Psoas muscle (tissue), 8 donors: ENCODE measurements at places on chromosomes 12 and 14.
A peak's percentile ranks its signal among the peaks of the same experiment; 100 is the strongest.

DNA sequence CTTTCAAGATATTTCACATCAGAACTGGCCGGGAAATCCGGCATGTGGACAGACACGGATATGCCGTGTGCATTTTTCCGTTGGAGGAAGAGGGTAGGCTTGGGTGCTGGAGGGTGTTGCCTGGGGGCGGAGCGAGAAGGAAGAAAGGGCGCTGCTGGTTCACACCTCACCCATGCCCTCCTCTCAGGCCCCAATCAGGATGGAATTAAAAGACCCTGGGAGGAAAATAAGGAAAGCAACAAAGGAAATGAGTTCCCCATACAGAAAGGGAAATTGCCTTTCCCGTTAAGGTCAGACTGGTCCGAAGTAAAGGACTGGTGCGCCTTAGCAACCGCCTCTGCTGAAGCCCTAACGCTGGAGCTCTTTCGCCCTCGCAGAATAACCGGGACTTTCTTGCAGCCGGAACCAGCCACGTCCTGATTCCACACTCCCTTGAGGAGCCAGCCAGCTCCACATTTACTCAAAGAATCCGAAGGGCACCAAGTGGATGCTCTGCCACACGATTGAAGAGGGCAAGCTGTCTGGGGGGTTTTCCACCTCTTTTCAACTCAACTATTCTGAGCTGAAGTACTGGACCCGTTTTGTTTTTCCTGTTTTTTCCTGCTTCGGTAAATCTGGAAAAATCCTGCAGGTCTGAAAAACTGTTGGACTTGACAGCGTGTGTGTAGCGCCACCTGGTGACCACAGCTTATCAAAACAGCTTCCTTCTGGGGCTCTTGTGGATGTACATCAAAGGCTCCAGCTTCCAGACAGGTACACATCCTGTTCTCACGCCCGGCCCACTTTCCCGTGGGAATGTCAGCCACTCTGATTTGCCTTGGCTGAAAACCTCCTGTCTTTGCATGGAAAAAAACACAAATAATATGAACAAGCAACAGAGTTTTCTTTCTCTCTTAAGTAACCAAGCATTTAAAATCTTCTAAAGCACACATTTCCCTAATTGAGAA is 37.6 kb upstream of the BCL2L14 start:
- peak; percentile 62 for DNase-seq

- DNase-seq = no peak
Observed at GRCh38 chr14:78292003-78292402, 121.8 kb downstream of the NRXN3 start.

DNA sequence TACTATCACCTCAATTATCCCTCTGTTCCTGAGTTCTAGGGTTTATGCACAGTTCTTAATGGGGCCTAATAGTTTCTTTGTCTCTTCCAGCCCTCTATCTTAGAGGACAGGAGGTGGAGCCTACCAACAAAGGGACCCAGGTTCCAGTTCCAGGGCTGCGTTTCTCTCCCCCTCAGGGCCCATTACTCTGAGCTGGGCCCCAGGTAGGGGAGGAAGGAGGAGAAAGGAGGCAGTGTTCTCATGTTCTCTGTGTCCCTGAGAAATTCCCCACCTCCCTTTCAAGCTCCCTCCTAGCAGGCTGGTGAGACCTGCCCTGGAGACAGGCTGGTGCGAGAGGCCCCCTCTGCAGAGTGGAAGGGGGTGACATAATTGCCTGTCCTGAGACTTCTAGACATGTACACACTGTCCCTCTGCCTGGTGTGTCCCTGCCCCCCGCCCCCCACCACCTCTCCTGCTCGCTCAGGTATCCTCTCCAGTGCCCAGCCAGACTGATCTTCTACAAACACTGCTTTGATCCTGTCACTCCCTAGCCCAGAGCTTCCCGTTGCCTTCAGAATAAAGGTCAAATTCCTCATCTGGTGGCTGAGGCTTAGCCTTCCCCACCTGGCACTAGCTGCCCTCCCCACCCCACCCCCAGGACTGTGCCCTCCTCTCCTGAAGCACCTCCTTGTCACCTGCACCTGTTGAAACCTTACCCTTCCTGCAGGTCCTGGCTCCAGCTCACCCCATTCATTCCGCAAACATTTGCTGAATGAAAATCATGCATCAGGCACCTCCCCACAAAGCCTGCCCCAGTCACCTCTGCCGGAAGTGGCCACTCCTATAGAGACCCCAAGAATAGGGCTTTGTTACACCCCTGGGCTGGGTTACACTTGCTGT is 21.1 kb upstream of the KRT8 start:
- DNase-seq = no peak

DNA sequence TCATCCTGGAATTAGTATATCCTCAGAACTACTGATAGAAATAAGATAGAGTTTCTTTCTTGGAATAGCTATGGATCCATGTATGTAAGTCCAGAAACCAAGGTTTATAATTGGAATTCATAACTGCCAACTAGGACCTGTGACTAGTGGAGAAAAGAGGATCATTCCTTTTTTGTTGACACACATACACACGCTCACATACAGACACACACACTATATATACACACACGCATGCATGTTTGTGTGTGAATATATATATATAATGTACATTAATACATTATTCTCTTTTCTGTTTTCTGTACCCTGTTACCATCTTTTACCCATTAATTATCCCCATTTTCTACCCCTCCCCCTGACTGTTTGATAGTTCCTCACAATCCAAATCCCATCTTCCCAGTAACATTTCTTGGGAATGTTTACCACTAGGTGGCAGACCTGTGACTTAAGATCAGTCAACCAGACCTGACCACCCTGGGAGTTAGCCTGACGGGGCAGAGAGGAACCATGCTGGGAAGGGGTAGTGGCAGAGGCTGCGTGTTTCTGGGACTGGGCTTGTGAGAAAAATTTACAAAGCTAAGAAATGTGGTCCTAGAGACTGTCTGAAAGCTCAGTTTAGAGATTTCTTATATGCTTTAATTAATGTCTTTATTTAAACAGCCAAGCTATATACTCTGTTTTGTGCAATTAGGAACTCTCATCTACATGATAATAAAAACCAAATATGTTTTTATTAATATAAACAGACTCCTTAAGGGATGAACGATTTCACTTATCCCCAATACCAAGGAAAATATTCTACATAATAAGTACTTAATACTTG is 308.0 kb downstream of the PPFIA2 start:
- no peak for DNase-seq

GRCh38 chr12:885701-886100 is 63.8 kb downstream of the RAD52 start:
- DNase-seq = no peak

GRCh38 chr12:54016478-54016964 is 7.7 kb downstream of the HOXC8 start:
- no peak for DNase-seq

DNA sequence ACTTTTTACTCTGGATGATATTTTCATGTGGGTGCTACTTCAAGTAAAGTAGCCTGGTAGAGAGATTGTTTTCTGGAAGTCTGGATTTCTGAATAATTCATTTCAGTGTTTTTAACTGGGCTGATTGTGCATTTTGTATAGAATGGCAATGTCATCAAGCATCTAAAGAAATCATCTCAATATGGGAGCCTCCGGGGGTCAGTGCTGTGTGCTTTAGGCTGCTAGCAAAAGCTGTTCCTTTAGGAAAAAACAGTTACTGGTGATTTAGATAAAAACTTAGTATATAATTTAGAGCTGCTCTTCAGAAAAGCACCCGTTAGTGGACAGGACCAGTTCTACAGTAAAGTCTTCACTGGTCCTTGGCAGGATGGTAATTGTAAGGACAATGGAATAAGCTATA is 5.1 kb downstream of the UBE3B start:
- no peak for DNase-seq

DNA sequence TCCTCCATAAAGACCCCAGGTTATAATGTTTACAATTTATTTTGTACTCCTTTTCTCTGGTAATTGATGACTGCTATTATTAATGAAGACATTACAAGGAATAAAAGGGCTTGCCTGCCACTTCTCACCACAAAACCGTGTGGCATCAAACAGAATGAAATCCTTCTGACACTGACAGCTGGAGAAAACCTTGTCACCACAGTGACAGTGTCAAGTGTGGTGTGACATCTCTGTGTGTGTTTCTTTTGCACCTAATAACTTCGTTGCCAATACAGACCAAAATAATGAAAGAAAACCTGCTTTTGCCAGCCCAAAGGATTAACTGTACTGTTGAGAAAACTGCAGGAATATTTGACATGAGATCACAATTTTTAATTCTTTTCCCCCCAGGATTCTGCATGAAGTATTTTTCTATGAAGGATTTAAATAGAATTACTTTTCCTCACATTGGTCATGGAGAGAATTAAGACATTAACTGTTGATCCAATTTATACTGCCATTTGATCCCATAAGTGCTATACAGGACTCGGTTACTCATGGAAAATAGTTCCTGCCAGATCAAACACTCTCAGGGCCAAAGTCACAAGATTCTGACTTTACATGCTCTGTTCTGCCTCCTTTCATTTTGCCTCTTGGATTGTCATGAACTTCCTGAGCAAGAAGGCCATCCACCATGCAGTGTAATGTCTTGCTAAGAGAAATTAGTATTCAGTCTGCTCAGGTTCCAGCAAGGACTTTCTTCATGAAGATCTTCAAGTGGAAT is 60.4 kb upstream of the IFNG-AS1 start:
- DNase-seq = no peak

- DNase-seq = no peak
Observed at GRCh38 chr12:11978726-11979384, 91.9 kb upstream of the BCL2L14 start.

GRCh38 chr14:104443391-104444158 is 136.0 kb upstream of the C14orf180 start:
- DNase-seq = peak; percentile 39

- no peak for DNase-seq
Observed at GRCh38 chr12:51351913-51352532, 5.5 kb upstream of the CELA1 start.

- DNase-seq = no peak
Observed at GRCh38 chr12:89245090-89245489, 107.2 kb downstream of the DUSP6 start.
